ENCODE measurements at places on chromosomes 1 and 21. TPM values are rescaled to one million over a fixed set of nuclear protein-coding genes. Genes with fewer than 3 reads are reported as not detected.

The KRTAP19-1 gene
- not detected for total RNA-seq

The HIVEP3 gene
- 13.5 TPM for total RNA-seq

The LCE1A gene
- total RNA-seq: not detected

The CLDN14 gene
- not detected for total RNA-seq

The GBP5 gene
- 3.0 TPM for total RNA-seq

The HES2 gene
- total RNA-seq: not detected

The CELA2A gene
- total RNA-seq: not detected

The MCM3AP gene
- total RNA-seq: 89.8 TPM

DNA sequence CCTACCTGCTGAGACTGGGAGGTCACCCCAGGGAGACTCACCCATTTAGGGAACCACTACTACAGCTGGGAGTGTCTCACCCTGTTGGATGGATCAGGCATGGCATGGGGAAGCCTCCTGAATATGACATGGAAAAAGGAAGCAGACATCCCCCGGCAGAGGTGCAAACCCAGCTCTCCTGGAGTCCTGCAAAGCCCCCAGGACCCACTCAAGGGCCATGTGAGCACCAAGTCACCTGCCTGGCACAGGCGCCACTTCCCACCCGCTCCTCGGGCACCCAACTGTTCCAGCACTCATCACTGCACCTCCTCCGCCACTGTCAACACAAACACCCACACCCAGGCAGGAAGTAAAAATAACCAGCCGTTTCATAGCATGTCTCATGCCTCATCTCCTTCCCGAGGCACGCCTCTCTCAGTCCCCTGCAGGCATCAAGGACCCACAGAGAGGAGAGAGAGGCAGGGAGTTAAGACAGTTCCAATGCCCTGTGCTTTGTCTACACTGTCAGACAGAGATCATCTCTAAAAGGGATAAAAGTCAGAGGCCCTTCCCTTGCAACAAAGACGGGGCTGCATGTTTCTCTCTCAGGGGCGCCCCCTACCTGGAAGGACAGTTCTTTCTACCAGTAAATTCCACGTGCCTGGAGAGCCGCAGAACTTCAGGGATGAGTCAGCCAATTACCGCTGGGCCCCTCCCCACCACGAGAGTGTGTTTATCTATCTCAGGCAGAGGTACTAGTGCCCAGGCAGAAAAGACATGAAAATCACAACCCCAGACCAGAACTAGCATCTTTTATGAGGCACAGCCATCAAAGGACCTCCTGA lies 150.1 kb upstream of the SOD1 start:
- no peaks in the 10 kb centered on the region for H3K36me3 ChIP-seq
- no peaks in the 10 kb centered on the region for H3K4me1 ChIP-seq
- no peaks in the 10 kb centered on the region for H3K27me3 ChIP-seq
- no peak overlapping the region for H3K27ac ChIP-seq
- no peak overlapping the region for H3K4me3 ChIP-seq

DNA sequence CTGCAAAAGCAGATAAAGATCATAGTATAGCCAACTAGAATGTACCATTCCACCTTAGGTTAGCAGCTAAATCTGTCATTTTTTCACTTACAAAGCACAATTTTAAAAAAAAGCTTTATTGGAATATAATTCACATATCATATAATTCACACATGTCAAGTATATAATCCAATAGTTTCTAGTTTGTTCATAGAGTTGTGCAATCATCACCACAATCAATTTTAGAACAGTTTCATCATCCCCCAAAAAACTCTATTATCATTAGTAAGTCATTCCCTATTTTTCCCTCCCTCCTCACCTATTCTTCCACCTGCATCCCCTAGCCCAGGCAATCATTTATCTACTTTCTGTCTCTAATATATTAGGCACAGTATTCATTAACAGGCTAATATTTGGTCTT lies 32.0 kb upstream of the INSL5 start:
- DNase-seq: no peak
- no peaks in the 10 kb centered on the region for H3K27me3 ChIP-seq
- no peaks in the 10 kb centered on the region for H3K4me1 ChIP-seq

GRCh38 chr1:242440757-242441156 lies 83.7 kb downstream of the PLD5 start:
- H3K4me3 ChIP-seq: no peak overlapping the region
- H3K27me3 ChIP-seq: no peaks in the 10 kb centered on the region
- DNase-seq: no peak

GRCh38 chr1:162904579-162904978 lies 43.6 kb upstream of the CCDC190 start:
- no peak overlapping the region for H3K27ac ChIP-seq
- H3K4me1 ChIP-seq: no peaks in the 10 kb centered on the region
- H3K4me3 ChIP-seq: no peak overlapping the region
- H3K27me3 ChIP-seq: no peaks in the 10 kb centered on the region

- DNase-seq: peak; percentile 43
- H3K36me3 ChIP-seq: no peaks in the 10 kb centered on the region
- no peak overlapping the region for H3K4me3 ChIP-seq
- no peaks in the 10 kb centered on the region for H3K4me1 ChIP-seq
- H3K27ac ChIP-seq: no peak overlapping the region
- H3K27me3 ChIP-seq: no peaks in the 10 kb centered on the region
These were observed 228.6 kb downstream of the PAPPA2 start for GRCh38 chr1:176691251-176692228.

GRCh38 chr1:194295685-194296084 lies 1109.3 kb upstream of the B3GALT2 start:
- H3K4me1 ChIP-seq: no peaks in the 10 kb centered on the region
- H3K27me3 ChIP-seq: no peaks in the 10 kb centered on the region
- no peak overlapping the region for H3K4me3 ChIP-seq
- no peaks in the 10 kb centered on the region for H3K36me3 ChIP-seq

GRCh38 chr1:224205438-224205840 lies 22.4 kb downstream of the DEGS1 start:
- peak; percentile 27 for DNase-seq
- no peaks in the 10 kb centered on the region for H3K36me3 ChIP-seq
- no peak overlapping the region for H3K4me3 ChIP-seq
- no peaks in the 10 kb centered on the region for H3K27me3 ChIP-seq

GRCh38 chr1:26852701-26853100 lies 10.2 kb upstream of the SFN start:
- H3K27ac ChIP-seq: no peak overlapping the region
- peaks cover 66% of the 10 kb centered on the region for H3K36me3 ChIP-seq
- no peak overlapping the region for H3K4me3 ChIP-seq
- H3K4me1 ChIP-seq: peaks cover 15% of the 10 kb centered on the region

DNA sequence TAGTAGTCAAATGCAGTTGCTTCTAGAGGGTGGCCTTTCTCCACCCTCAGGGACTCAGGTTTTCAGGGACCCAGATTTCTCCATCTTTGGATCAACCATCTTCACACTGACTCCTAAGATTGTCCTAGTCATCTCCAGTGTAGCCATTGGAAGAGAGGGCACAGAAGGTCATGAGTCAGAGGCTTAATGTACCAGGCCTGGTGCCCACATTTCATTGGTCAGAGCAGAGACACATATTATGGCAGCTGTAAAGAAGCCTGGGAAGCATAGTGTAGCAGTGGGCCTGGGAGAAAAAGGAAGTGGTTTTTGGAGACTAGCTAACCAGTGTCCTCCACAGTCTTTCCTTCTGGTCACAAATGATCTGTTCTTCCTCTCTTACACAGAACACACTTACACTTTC lies 122.5 kb downstream of the GIPC2 start:
- no peaks in the 10 kb centered on the region for H3K36me3 ChIP-seq
- H3K4me3 ChIP-seq: no peak overlapping the region
- no peaks in the 10 kb centered on the region for H3K4me1 ChIP-seq
- no peak for DNase-seq
- no peaks in the 10 kb centered on the region for H3K27me3 ChIP-seq

DNA sequence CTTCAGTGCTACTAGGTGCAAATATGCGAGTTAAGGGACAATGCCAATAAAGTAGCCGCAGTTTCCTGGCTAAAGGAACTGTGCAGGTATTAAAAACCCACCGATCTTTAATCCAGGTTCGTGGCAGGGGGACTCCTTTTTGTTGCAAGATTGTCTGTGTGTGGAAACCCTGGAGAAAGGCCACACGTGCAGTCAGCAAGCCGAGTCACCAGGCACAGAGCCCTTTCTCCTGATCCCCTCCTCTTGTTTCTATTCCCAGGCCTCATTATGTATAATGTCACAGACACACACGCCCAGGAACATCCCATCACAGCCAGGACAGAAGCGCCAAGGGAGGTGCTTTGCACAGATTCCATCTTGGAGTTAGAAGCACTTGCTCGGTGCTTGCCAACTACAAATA lies 528.9 kb downstream of the KIF26B start:
- H3K27me3 ChIP-seq: no peaks in the 10 kb centered on the region
- no peak overlapping the region for H3K27ac ChIP-seq
- no peaks in the 10 kb centered on the region for H3K4me1 ChIP-seq
- H3K36me3 ChIP-seq: no peaks in the 10 kb centered on the region

- H3K27ac ChIP-seq: no peak overlapping the region
- no peaks in the 10 kb centered on the region for H3K4me1 ChIP-seq
- H3K36me3 ChIP-seq: no peaks in the 10 kb centered on the region
- no peak overlapping the region for H3K4me3 ChIP-seq
- no peaks in the 10 kb centered on the region for H3K27me3 ChIP-seq
These were observed 55.0 kb downstream of the TRABD2B start for GRCh38 chr1:47942240-47942629.

DNA sequence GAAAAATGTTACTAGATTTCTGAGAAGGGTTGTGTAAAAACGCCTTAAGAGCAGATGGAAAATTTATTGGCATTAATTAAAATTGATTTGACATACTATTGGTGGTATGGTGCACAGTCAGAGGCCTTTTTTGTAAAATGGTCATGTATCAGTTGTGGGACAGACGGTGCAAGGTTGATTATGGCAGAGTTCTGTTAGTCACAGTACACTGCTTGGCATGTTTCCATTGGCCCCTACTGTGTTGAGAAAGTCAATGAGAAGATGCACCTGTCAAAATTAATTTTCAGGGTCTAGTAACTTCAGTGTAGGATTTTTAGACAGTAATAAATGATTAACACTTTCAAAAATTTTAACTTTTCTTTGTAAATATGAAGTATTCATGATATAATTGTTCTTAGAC lies 4.4 kb downstream of the B3GALT2 start:
- H3K27me3 ChIP-seq: no peaks in the 10 kb centered on the region
- H3K36me3 ChIP-seq: no peaks in the 10 kb centered on the region

DNA sequence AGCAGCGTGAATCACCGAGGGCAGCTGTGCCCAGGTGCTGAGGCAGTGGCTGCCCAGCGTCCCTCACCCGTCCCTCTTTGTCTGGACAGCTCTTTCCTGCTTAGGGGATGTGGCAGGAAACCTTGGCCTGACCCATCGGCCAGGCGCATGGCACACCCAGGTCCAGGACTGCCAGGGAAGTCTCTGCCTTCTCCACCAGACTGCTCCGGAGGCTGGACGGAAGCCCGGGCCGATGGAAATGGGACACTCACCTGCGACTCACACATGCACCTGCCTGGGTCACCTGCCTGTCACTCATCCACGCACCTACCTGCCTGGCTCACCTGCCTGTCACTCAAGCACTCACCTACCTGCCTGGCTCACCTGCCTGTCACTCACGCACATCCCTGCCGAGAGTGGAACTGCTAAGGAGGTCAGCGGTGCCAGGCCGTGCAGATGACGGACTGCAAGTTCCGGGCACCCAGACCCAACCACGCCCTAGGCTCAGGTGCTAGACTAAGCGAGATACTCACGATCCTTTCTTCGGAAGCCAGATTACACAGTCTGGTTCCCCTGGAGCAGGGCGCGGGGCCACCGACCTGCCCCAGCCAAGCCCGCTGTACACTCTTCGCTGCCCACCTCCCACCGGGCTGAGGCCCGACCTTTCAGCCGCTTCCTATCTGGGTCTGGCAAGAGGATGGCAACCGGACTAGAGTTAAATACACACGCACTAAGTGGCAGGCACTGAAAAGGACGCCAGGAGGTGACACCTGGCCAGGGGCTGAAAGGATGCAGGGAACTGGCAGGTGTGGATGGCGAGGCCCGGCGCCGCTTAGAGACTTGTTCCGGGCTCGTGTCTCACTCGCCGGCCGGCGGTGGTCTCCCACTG lies 1.1 kb downstream of the UBE2J2 start:
- peaks cover 34% of the 10 kb centered on the region for H3K4me1 ChIP-seq
- H3K4me3 ChIP-seq: peak overlapping the region; percentile 98
- no peaks in the 10 kb centered on the region for H3K27me3 ChIP-seq
- H3K27ac ChIP-seq: no peak overlapping the region
- no peaks in the 10 kb centered on the region for H3K36me3 ChIP-seq
- no peak for DNase-seq

All from thyroid gland (tissue), 4 donors.